ENCODE measurements at places on chromosomes 5 and 9. TPM values are rescaled to one million over a fixed set of nuclear protein-coding genes. Genes with fewer than 3 reads are reported as not detected.

Gene SPATA31D4
- polyA plus RNA-seq = not detected

Gene FREM1
- 20.2 TPM for polyA plus RNA-seq

Gene PCDHGA3
- polyA plus RNA-seq = 1.0 TPM

DNA sequence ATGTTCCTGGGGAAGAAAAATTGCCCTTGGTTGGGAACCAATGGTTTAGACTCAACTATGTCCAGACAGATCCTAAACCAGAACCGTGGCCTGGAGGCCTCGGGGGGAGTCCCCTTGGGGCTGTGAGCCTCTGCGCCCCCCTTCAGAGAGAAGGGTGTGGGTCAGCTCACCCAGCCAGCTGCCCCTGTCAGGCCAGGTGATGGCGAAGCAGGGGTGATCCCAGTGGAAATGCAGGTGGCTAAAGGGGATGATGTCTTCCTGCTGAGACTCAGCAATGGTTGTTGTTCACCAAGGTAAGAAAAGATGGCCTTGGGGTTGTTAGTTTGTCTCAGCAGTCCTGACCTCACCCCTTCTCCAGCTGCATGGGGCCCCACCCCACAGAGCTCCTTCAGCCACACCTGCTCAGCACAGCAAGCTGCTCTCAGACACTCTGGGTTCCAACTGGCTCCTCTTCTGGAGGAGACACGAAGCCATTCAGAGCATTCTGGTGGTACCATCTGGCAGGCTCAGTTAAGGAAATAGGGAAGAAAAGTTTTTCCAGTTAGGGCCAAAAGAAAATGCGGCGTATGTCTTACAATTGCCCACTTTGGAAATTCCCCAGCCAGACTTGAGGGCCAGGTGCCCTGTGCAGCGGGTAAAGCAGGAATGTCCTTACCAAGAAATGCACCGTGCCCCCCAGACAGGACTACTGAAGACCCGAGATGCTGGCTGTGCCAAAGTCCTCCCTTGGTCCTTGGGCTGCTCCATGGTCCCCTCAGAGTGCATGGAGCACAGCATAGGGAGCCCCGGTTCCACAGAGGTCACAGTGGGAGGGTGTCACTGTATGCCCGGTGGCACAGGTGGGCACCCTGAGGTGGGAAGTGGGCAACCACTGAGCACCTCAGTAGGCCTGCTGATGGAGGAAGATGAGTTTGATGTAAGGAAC is 90.2 kb downstream of the NSUN2 start:
- DNase-seq = no peak

DNA sequence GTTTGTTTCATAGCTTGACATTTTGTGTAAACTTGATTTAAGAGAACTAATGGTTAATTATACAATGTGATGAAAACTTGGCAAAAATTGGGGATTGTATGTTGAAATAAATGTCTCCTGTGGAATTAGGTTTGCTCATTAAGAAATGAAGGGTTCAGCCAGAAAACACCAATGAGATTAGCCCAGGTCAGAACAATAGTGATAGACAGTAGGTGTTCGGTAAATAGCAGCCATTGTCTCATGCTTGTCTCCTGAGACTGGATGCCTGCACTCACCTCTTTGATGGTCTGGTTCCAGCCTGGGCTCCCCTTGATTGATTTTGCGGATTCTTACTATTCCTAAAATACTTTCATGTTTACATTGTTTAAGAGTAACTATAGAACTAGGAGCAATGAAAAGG is 135.5 kb downstream of the FBN2 start:
- no peak for DNase-seq

GRCh38 chr5:11564706-11565105 is 339.5 kb downstream of the CTNND2 start:
- DNase-seq = no peak

DNA sequence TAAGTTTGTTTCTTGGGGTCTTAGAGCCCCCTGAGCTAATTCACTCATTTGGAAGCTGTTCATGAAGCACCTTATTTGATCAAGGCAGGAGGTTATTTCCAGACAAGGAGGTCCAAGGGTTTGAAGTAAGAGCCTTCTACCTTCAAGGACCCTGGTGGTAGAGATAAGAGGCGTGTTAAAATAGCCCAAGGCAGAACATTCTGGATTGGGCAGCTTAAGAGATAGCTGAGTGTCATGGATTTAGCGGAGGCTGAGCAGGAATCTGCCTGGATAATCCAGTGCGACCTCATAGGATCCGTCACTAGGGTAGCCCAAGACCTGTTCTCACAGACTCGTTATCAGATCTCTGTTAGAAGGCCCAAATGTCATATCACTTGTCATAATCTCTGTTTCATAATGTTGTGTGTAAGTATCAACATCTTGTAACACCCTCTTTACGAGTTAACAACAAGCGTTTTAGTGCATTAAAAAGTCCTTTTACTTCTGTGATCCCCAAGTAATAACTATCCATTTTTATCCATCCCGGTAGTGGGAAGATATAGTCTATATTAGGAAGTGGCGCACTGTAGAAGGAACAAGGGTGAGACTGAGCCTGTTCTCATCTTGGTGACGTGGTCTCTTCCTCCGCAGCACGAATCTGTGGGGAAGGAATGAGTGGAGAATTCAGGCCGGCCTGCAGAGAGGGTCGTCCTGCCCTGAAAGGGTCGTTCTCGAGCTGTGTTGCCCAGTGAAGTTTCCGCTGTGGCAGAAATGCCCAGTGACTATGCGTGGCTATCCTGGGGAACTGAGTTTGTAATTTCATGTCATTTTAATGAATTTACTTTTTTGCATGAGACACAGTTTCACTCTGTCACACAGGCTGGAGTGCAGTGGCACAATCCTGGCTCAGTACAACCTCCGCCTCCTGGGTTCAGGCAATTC is 28.8 kb downstream of the SLC25A25 start:
- no peak for DNase-seq

DNA sequence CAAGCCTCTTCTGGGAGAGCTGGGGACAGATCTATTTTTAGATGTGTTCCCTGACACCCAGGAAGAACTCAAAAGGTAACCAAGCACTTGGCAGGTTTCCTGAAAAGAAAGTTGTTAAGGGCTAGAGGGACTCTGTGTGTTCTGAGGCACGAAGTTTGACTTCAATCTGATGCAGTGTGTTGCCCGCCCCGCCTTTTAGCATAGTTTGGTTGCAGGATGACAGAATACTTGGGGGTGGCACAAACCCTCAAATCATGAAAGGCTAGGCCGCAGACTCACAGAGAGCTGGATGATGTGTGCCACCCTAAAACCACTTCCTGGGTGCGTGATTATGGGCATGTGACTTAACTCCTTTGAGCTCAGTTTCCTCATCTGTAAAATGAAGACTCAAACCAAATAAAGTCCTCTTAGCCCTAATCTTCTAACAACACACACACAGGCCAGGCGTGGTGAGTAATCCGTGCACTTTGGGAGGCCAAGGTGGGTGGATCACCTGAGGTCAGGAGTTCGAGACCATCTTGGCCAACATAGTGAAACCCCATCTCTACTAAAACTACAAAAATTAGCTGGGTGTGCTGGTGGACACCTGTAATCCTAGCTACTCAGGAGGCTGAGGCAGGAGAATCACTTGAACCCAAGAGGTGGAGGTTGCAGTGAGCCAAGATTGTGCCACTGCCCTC is 12.8 kb upstream of the NDFIP1 start:
- DNase-seq = no peak

DNA sequence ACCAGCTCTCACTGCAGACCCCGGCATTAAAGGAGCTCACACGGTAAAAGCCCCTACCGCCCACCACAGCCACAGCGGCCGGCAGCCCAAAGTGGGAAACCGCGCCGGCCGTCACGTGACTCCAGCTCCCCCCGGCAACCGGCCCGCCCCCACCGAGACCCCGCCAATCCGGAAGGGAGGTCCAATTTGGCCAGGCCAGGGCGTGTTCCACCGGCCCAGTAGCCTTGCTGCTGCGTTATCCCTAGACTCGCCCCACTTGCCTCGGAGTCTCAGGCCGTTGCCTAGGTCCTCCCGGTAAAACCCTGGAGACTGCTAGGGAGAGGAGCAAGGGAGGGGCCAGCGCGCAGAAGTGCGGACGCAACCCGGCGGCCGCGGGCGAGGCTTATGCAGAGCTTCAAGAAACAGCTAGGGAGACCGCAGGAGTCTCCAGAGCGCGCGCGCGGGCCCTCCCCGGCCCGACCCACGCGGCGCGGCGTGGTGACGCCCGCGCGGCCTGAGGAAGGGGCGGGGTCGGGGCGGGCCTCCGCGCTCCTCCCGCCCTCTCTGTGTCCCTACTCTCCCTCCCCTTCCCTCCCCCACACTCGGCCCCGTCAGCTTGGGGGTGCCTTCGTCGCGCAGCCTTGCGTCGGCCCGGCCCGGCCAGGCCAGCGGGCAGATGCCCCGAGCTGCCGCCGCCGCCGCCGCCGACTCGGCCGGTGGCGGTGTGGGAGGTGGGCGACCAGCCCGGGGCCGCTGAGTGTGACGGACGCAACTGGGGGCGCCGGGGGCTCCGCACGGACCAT is at the start of gene RIC1:
RIC1 (plus strand) TSS at position 578 of the 782 bp plus-strand sequence; CDS start at position 781, 203 bp downstream.
- DNase-seq = peak; percentile 96

DNA sequence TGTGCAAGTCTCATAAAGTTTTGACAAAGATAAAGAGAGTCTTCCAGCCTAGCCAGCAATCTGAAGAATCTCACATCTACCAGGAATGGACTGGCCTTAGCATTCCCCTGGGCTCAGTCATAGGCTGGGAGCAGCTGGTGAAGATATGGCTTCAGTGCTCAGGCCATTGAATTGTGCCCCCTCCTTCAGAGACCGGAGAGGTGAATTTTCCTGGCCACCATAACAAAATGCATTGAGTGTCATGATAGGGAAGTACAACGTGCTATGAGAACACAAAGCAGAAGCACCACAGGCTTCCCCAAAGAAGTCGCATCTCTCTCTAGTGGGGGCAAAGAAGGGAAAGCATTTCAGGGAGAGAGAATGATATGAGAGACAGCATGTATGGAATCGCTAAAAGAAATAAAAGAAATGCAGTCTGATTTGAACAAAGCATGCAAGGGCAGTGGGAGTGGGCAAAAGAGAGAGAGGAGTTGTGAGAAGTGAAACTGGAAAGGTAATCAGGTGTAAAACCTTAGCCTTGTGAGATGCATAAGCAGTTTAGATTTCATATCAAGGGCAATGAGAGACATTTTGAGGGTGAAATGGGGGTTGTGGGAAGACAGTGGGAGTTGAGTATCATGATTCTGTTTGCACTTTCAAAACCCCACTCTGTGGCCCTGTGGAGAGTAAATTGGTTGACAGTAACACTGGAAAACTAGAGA is 57.1 kb upstream of the NMUR2 start:
- DNase-seq = no peak

DNA sequence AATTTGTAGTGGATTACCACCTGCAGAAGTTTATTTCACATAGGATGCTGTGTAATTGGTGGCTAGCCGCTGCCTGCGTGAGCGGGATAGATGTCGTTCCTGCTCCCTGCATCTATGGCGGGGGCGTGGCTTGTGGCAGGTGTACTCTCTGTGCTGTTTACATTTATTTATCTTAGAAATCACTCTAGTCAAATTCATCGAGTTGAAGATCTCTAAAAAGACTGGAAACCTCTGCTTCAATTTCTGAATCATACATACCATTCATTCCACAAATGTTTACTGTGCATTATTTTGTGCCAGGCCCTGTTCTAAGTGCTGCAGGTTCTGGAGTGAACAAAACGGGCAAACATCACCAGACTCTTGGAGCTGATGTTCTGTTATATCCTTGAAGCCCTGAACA is 11.9 kb downstream of the ROPN1L start:
- DNase-seq = no peak

DNA sequence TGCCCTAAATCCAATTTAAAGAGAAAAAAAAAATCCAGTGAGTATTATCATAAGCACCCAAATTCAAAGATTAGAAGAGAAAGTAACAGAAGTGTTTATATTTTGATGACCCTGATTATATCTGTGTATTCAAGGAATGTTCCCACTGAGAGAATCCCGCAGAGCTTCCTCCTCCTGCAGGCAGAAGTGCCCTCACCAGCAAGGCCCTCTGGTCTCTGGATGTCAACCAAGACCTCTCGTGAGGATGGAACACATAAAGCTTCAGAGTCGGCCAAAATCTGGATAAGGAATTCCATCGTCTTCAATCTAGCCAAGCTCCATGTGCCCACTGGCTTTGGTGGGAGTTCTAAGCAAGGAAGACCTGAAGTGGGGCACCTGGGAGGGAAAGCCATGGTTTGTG is 18.1 kb downstream of the PTCH1 start:
- no peak for DNase-seq

Measured in hindlimb muscle (tissue), 1 donor.